ENCODE measurements at places on chromosomes 12 and 14. TPM values are rescaled to one million over a fixed set of nuclear protein-coding genes. Genes with fewer than 3 reads are reported as not detected.

DNA sequence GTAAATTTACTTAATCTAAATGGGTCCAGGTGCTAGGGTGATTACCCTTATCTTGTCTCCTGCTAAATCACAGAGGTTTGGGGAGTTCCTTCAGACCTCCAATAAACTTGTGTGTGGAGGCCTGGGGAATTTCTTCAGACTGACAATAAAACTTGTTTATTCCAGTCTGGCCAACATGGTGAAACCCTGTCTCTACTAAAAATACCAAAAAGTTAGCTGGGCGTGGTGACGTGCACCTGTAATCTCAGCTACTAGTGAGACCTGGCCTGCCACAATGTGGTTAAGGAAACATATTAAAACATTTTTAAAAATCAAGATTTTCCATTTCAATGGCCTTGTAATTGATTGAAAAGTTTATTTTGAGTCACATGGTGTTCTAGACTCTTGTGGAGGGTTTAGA, 126.9 kb upstream of the FGD4 start:
- DNase-seq, result no peak

- no peak for DNase-seq
Measured at GRCh38 chr12:42039577-42039976, 105.1 kb downstream of the GXYLT1 start.

DNA sequence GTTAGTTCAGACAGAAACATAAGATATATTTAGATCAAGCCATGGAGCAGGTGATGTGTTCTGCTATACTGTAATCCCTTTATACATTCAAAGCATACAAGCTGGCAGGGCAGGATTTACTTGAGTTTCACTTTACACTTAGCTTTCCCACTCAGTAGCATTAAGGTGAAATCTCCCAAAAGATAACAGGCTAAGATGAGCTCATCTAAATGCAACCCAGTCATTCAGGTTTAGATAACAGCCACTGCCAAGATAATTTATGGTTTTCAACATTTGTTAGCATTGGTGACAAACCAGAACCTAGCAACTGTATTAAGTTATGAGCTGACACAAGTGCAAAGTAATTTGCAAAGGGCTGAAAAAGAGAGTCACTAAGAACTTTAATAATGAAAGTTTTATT, 925.1 kb upstream of the ATXN7L3B start:
- DNase-seq, result no peak

DNA sequence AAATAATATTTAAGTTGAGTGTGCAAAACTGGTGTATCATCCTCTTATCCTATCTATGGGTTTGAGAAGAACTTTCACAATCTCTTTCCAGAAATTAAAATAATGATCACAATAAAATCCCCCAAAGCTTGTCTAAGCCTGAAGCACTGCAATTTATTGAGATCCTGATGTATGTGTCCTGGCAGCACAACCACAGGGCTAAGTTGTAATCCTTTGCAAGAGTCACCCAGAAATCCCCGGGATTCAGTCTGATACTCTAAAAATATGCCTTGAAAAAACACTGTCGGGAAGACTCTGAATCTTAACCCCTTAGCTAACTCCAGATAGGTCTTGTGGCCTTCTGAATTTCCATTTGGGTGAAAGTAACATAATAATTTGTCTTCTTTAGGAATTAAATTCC, 40.3 kb upstream of the STXBP6 start:
- DNase-seq, result no peak

- DNase-seq, result peak; percentile 70
Measured at GRCh38 chr14:77088219-77088618, 9.8 kb upstream of the CIPC start.

GRCh38 chr14:35394326-35395013, 10.1 kb downstream of the NFKBIA start:
- DNase-seq, result no peak

- DNase-seq, result no peak
Measured at GRCh38 chr12:53391724-53392123, 11.7 kb downstream of the SP1 start.

DNA sequence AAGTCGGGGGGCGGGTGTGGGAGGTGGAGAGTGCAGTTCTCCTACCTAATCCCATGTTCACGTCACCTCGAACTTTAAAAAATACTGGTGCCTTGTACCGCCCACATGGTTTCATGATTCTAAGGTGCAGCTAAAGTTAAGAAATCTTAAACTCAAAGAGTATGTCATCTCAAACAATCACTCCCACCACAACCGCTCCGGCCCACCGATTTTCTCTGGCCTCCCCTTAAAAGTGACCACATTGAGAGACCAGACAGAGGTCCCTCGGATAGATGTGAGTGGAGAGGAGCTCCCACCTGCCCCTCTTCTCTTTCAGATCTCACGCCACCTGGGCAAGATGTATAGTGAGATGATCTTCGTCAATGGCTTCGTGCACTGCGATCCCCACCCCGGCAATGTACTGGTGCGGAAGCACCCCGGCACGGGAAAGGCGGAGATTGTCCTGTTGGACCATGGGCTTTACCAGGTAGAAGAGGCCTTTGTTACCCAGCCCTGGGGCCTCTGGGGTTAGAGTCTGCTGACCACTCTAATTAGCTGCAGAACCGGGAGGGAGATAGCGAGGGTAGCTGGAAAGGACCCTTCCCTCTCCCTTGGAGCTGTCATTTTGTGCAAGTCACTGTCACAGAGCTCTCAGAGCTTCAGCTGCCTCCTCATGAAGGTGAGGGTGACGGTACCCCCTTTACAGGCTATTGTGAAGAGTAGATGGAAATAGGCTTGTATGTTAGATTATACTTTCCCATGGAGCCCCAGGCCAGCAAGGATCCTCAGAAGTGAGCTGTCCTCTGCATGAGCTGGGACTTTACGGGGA, 124.4 kb downstream of the ADCK1 start:
- DNase-seq, result no peak

- no peak for DNase-seq
Measured at GRCh38 chr12:58487678-58488161, 432.6 kb downstream of the LRIG3 start.

DNA sequence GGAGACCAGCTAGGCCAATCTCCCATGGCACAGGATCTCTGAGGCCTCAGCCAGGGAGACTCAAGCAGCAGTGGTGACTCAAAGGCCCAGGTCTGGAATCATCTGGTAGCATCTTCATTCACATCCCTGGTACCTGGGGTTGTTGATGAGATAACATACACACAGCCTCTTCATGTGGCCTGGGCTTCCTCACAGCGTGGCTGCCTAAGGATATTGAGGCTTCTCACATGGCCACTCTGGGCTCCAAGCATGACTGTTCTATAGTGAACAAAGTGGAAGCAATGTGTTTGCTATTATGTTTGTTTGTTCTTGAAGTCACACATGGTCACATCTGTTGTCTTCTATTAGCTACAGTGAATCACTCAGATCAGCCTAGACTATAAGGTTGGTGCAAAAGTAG, 584.1 kb downstream of the VRK1 start:
- DNase-seq, result no peak

DNA sequence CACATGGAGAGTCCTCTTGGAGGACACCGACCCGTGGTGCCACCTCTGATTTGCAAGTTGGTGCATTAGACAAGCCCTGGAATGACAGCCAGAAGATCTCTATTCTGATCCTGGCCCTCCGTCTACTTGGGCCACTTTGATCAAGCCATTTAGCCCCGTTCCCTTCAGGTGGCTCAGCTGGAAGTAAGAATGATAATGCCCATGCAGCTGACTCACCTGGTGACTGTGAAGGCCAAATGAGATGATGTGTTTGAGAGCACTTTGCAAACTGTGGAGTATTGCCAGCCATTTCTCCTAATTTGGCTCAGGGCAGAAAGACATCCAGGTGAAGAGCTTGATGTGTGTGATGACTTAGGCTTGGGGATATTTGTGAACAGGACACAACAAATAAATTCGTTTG, 165.9 kb downstream of the ETV6 start:
- no peak for DNase-seq

DNA sequence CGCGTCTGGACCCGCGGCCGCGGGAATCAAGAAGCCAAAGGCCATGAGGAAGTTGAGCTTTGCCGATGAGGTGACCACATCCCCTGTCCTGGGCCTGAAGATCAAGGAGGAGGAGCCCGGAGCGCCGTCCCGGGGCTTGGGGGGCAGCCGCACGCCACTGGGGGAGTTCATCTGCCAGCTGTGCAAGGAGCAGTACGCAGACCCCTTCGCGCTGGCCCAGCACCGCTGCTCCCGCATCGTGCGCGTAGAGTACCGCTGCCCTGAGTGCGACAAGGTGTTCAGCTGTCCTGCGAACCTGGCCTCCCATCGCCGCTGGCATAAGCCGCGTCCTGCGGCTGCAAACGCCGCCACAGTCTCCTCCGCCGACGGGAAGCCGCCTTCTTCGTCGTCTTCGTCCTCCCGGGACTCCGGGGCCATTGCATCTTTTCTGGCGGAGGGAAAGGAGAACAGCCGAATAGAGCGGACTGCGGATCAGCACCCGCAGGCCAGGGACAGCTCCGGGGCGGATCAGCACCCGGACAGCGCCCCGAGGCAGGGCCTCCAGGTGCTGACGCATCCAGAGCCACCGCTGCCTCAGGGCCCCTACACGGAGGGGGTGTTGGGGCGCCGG, 1.0 kb downstream of the INSM2 start:
- DNase-seq, result peak; percentile 77

DNA sequence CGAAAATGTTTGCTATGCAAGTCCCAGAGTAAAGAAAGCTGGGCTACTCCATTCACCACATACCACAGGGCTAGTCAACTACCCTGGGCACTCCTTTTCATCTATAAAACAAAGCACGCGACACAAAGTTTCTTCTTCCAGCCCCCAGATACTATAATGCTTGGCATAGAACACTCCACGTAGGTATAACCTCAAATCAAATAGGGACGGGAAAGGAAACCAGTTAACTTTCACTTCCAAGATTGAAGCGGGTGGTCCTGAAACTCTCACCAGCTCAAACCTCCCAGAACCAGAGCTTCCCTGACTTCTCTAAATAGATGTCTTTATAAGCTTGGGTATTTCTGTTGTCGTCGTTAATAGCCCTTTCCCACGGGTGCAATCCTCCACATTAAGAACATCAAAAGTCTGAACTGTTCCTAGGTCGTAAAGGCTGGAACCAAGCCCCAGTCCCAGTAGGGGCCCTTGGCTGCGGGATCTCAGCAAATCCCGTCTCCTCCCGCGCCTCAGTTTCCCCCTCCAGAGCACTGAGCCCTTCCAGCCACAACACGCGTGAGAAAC, 647 bp downstream of the LGMN start:
- no peak for DNase-seq

- peak; percentile 52 for DNase-seq
Measured at GRCh38 chr14:22849212-22849819, 12.9 kb downstream of the MMP14 start.

DNA sequence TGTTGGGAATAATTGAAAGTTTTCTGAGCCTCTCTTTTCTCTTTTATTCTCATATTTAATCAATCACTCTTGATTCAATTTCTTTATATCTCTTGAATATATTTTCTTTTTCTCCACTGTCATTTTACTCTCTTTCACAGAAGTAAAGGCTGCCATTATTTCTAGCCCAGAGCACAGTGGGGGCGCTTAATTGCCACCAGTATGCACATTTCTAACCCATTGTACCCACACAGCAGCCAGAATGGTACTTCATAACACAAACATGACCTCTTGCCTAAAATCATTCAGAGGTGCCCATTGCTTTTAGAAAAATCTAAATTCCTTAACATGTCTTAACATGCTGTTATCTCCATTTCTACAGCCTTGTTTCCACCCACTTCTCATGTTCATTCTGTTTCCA, 190.2 kb upstream of the LMO3 start:
- DNase-seq, result no peak

GRCh38 chr12:3275171-3276041, 198.2 kb downstream of the TSPAN9 start:
- peak; percentile 66 for DNase-seq

SYT1 gene
- 2.7 TPM for polyA plus RNA-seq

TRPV4 gene
- 2.8 TPM for polyA plus RNA-seq

ZNF384 gene
- 86.1 TPM for polyA plus RNA-seq

CMKLR1 gene
- polyA plus RNA-seq, result 11.0 TPM

DCD gene
- polyA plus RNA-seq, result not detected

NKX2-1 gene
- polyA plus RNA-seq, result 148 TPM

AKAP3 gene
- polyA plus RNA-seq, result 2.8 TPM

KIF5A gene
- polyA plus RNA-seq, result 6.1 TPM

CLEC7A gene
- 2.4 TPM for polyA plus RNA-seq

CLEC4C gene
- polyA plus RNA-seq, result 0.31 TPM

CAPZA3 gene
- polyA plus RNA-seq, result 1.6 TPM

MYO1H gene
- polyA plus RNA-seq, result 0.13 TPM

USP44 gene
- 3.5 TPM for polyA plus RNA-seq

TAS2R10 gene
- polyA plus RNA-seq, result 3.5 TPM

ALDH2 gene
- polyA plus RNA-seq, result 97.8 TPM

EML5 gene
- 1.3 TPM for polyA plus RNA-seq

SOAT2 gene
- 0.19 TPM for polyA plus RNA-seq
